ENCODE measurements at places on chromosomes 2 and 18.

DNA sequence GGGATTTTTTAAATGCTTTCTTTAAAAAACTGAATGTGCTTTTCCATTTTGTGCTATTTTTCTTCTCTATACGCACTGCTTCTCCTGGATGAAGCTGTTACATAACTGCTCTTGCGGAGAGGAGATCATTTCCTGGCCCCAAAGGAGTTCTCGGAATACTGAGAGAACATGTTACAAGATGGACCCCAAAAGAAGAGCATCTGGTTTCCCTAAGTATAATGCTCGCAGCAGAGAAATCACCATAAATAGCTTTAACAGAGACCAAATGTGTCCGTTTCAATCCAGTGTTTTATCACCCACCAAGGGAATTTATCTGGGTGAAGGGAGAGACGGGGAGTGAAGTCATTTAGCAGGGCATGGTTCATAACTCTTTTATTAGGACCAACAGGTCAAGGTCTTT is 80.1 kb downstream of the RBM43 start:
- no peak for DNase-seq

- DNase-seq: no peak
Observed at GRCh38 chr2:19887510-19887909, 14.3 kb downstream of the TTC32 start.

DNA sequence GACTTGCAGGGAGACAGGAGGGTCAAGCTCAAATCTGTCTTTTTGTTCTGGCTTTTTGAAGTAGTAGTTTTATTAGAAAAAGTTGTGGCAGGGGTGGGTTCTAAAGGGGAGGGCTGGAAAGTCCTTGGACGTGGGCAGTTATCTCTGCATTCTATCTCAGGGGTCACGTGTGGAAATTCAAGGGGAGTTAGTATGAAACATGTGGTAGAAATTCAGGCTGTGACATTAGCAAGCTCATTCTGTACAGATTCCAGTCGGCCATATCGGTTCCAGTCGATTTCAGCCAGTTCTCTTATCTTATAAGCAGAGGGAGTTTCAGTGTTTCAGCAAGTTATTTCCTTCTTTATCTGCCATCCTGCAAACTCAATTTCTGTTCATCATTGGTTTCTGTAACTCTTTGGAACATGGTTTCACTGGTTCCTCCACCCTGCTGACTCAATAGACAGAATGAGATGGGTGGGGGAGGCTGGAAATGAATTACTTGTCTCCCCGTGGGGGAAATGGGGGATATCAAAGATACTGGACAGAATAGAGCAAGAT is 53.0 kb downstream of the RAB27B start:
- DNase-seq: no peak

DNA sequence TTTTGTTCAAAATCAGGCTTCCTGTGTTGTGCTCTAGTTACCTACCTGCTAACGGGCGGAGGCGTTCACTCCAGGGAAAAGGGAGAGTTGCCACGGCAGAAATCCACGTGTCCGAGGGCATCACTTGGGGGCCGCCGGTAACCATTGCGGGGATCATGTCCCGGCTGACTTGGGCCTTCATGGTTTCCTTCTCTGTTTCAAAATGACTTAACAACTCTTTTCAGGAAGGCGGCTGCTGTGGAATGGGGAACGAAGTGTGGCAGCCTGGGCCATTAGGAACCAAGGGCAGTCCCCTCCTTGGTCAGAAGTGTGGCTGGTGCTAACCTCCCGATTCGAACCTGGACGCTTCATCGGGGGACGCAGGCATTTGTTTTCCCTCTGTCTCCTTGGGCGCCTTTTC is 56.8 kb downstream of the INPP5D start:
- no peak for DNase-seq

Measured in activated T-helper 1 cell treated with anti-CD3 and anti-CD28 coated beads, Interleukin-12 subunit alpha, Interleukin-12 subunit beta, Interleukin-2, Interleukin-4 antibody, amounts not matched to agents 30 ng/mL and 10 ng/mL and 1 ng/mL, durations not matched to agents 14 hours and 24 hours and 36 hours (primary cell).